Fibroblast of upper back skin (primary cell): ENCODE measurements at places on chromosomes 2 and 18.

DNA sequence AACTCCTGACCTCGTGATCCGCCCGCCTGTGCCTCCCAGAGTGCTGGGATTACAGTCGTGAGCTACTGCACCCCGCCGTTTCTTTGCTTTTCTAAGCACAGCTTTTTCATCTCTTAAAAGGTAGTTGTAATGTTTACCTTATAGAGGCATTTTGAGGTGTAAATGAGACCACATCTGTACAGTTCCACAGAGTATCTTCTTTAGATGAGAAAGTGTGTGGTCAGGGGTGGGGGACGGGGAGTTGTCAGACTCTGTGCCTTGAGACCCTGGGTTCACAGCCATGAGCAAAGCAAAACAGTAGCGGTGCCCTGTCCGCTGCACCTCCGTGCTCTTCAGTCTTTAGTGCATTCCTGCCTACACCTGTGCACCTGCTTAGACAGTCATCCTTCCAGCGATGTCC, 251.6 kb downstream of the ZNF407 start:
- DNase-seq = no peak

DNA sequence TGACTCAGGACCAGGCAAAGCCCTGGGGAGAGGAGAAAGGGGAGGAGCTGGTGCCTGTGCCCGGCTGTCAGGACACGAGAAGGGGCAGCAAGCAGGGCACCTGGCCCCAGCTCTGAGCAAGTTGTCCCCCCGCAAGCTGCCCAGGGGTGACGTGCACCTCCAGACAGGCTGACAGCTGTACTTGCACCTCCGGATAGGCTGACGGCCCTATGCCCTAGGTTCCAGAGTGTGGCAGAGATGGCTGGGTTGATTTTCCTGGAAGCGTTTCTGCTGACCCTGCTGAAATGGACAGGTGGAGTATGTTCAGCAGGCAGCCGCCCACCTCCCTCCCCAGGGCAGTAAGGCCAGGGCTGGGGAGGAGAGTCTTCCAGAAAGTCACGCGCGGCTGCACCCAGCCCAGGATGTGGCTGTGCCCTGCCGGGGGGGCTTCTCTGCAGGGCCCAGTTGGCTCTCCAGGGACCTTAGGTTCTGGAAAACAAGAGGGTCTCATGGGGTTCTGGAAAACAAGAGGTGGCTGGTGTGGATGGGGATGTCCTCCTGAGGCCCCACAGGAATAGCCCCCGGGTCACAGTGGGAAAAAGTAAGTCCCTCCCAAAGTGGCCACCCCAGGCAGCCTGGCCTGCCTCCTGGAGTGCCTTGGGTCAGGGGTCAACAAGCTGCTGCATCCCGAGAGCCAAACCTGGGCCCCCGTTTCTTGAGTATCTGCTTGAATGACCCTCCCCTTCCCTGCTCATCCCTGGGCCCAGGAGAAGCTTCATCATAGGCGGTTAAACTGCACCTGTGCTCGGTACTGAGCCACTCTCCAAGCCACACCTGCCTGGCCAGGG, 71.4 kb upstream of the OTOS start:
- DNase-seq = no peak

DNA sequence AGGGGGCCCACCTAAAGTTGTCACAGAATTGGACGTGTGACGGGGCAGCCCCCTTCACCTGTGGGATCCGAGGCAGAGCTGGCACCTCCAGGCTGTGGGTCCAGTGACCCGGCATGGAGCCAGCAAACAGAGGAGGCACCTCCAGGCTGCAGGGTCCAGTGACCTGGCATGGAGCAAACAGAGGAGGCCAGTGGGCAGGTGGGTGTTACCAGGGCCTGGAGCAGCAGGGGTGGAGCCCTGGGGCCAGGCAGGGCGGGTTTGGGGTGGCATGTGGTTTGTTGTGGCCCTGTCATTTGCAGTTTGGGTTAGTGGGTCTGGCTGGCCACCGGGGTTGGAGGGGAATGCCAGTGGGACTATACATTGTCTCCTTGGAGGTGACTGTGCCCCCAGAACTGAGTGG, 68.2 kb downstream of the HPCAL1 start:
- no peak for DNase-seq

DNA sequence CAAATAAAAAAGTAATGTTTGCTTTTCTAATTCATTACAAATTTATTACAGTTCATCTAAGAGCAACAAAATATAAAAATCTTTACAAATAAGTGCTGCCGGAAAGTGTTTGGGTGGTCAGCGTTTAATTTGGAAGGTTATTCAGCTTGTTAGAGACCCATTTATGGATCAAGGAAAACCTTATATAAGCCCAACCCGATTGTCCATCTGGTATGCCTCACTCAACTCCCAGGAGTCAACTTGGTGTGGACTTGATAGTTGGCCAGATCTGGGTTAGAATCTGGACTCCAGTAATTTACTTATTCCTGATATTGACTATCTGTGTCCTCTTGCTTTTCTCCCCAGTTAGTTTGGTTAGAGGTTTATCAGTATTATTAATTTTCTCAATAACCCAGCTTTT, 106.2 kb downstream of the KCTD1 start:
- DNase-seq = peak; percentile 32

GRCh38 chr18:35118641-35119040, 77.4 kb downstream of the MAPRE2 start:
- no peak for DNase-seq

DNA sequence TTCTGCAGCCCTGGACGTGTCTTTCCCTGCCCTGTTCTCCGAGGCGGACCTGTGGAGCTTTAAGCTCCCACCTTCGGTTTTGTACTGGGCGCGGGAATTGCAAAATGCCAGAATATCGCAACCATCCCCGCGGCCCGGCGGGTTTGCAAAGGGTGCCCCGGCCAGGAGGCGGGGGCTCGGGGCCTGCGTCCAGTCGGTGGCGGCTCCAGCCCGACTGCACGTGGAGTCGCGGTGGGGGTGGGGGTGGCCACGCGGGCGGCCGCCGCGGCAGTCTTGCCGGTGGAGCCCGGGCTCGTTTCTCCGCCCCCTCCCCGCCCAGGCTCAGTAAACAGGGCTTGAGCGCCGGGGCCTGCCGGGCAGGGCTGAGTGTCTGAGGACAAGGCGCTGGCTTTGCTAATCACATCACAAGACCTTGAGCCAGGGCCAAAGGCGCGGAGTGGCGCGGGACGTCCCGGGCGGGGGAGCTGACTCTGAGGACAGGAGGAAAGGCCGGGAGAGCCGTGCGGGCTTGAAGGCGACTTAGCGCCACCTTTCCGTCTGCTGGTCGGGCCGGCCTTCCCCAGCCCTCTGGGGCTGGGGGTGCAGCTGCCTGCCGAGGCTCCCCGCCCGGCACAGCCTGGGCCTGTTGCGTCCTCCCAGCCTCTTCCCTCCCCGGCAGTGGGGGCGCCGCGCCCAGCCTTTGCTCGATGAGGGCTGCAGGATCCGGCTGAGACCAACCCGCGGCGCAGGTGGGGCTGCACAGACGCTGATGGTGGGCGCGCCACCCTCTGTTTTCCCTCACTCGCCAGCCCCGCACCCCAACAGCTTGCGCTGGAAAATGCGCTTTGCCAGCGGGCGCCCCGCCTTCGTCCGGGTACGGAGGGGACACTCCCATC, 786 bp upstream of the ZFP36L2 start:
- DNase-seq = peak; percentile 54

DNA sequence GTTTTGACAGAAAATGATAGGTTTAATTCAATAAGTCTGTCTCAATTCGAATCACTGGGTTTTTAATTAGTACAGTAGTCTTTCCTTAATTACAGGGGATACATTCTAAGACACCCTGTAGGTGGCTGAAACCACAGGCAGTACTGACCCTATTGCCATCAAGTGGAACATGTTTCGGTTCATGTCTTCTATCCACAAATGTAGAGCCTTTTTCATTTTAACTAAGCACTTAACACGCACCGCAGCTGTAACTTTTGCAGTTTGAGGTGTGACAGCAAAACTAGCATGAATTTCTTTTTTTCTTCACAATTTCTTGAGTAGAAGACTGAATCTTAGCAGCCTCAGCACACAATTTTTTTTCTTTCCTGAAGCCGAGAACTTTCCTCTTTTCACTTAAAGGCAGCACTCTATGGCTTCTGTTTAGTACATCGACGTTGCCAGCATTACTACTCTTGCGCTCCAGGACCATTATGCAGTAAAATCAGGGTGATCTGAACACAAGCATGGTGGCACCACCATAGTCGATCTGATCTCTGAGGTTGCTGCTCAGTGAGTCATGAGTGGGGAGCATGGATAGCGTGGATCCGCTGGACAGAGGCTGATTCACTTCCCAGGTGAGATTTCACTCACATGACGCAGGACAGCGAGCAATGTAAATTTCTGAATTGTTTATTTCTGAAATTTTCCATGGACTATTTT, 805.1 kb downstream of the RNF144A start:
- DNase-seq = no peak

GRCh38 chr2:168892327-168892726, 2.1 kb upstream of the SPC25 start:
- DNase-seq = no peak

GRCh38 chr2:140353541-140353940, 1573.4 kb upstream of the NXPH2 start:
- peak; percentile 87 for DNase-seq

DNA sequence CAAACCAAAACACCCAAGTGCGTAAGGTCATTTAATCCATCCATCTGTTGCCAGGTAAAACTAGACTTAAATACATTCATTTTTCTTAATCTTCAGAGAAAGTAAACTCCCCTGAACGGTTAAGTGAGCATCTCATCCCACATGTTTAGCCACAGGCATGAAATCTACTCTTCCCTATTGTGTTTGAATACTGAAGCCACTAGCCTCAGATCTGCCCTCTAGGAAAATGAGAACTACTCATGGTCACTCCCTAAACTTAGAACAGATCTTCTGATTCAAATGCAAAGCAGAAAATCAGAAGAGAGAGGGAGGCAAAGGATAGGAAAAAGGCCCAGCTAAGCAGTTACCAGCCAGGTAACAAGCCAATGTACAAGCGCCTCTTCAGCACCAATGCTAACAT, 7.1 kb downstream of the TMEM247 start:
- DNase-seq = no peak
